ENCODE measurements at places on chromosomes 7 and 10.

DNA sequence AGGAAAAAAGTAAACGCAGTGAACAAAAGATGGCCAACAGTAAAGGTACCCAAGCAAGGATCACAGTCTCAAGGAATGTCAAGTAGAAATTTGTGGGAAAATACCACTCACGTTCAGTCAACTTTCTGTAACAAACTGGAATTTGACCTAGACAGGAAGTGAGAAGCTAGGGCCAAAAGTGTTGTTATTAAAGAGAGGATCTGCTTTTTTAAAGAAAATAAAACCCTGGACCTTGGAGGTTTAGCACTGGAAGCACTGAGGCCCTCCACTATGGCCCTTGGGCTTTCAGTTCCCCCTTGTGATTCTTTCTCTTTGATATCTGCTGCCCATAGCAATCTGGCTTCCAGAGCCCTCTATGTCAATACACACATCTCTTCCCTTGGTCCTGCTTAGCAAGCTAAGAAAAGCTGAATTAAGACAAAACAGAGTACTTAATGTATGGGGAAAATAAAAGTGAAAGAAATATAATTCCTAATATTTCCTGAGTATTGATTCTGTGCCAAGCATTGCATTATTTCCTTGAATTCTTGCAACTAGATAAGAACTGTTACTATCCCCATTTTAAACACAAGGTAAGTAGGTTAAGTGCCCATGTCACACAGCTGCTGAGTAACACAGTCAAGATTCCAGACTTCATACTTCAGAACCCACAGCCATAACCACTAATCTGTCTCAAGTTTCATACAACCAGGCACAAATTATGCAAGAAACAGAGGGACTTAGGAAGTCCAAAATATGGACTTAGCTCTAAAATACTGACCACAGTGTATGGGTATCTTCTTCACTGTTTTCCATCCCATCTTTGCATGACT, 2.6 kb upstream of the ZNF438 start:
- no peaks in the 10 kb centered on the region for H3K36me3 ChIP-seq
- peak overlapping the region; percentile 63 for H3K27ac ChIP-seq
- no peak for DNase-seq
- H3K4me1 ChIP-seq, result peaks cover 41% of the 10 kb centered on the region

DNA sequence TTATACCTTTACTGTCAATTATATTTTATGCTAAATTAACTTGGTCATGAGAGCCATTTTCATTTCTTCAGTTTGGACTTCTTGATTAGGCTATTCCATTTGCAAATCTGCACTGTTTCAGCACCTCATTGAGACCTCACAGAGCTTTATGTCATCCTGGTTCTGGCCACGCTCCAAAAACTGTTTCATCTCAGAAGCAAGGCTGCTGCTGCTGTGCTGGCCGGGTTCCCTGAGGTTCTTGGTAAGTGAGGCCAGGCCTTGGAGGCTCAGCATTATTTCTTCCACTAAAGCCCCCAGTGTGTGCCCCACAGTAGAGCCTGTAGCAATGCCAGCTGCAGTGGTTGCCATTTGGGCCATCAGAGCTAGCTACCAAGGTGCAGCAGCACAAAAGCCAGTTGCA, 7.8 kb upstream of the ZNF485 start:
- no peak overlapping the region for H3K27ac ChIP-seq
- no peak overlapping the region for H3K4me3 ChIP-seq
- peaks cover 20% of the 10 kb centered on the region for H3K4me1 ChIP-seq
- no peaks in the 10 kb centered on the region for H3K36me3 ChIP-seq

DNA sequence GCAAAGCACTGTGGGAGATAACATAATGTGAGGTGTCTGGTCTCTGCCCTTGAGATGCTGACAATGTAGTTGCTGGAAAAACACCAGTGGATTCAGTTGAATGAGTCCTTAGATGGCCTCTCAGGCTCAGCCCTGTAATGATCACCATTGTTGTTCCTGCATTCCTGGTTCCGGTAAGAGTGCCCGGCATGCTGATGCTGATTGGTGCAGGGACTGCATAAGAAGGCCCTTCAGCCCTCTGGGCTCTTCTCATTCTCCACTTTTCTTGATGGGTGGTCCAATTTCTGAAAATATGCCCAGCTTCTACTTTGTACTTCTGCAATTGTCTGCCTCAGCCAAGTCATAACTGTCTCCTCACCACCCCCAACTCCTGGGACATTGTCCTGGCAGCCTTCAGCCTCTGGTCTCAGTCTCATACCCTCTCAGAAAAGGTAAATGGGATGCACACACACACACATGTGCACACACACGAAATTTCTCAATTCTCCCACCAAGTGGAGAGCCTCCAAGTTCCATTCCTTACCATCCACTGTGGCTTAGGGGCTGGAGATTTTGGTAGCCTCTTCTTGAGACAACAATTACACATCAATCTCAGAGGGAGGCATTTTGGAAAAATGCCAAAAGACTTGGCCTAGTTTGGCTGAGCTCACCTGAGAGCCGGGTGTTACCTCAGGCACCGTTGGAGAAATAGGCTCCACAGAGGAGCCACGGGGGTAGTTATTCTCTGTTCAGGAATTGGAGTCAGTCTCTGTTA, 314.9 kb downstream of the RPS24 start:
- H3K4me1 ChIP-seq, result no peaks in the 10 kb centered on the region
- H3K36me3 ChIP-seq, result no peaks in the 10 kb centered on the region
- DNase-seq, result no peak
- H3K27me3 ChIP-seq, result no peaks in the 10 kb centered on the region

GRCh38 chr10:109374215-109374614, 549.1 kb downstream of the XPNPEP1 start:
- no peak overlapping the region for H3K4me3 ChIP-seq
- no peak for DNase-seq
- H3K27me3 ChIP-seq, result no peaks in the 10 kb centered on the region

All from lower lobe of right lung (tissue), 2 donors.